ENCODE measurements at places on chromosomes 4 and X.

GRCh38 chr4:78638337-78639172, 87.0 kb downstream of the ANXA3 start:
- no peak for DNase-seq

- DNase-seq: no peak
Observed at GRCh38 chr4:14434916-14435315, 567.4 kb upstream of the CPEB2 start.

GRCh38 chr4:152779513-152780266, at the start of the genes ARFIP1 and TIGD4:
Gene ARFIP1, plus strand, starts transcription at chr4:152779954. Its CDS starts 49,680 bp downstream, at chr4:152829634.
Gene TIGD4, minus strand, starts transcription at chr4:152779730. Its CDS starts 8,726 bp downstream, at chr4:152771004.
- peak; percentile 88 for DNase-seq

- no peak for DNase-seq
Observed at GRCh38 chr4:109094056-109094455, 208.4 kb downstream of the COL25A1 start.

- no peak for DNase-seq
Observed at GRCh38 chrX:129690435-129690834, 35.7 kb upstream of the APLN start.

GRCh38 chr4:4784379-4784778, 75.1 kb upstream of the MSX1 start:
- DNase-seq: no peak

DNA sequence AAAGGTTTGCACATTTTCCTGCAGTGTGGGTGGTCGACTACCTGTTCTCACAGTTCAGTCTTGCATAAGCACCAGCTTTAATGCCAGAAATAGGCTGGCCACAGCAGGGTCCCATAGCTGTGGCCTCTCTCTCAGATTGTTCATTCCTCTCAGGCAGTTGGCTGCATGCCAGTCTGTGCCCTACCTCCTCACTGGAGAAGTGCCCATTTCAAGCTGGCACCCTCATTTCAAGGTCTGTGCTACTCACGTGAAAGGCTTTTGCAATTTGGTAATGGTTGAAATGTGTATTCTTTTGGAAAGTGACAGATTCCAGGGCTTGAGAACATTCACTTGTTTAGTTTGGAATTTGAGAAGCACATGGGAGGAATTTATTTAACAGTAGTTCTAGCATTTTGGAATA, 28.9 kb upstream of the MTMR1 start:
- peak; percentile 28 for DNase-seq

GRCh38 chrX:45850775-45851433, 650.2 kb upstream of the DIPK2B start:
- no peak for DNase-seq

- no peak for DNase-seq
Observed at GRCh38 chr4:5708449-5709206, at the start of gene EVC2. Gene EVC2, minus strand, starts transcription at chr4:5708559. Its CDS starts 46 bp downstream, at chr4:5708513.

GRCh38 chrX:46554942-46555341, 9.7 kb upstream of the ZNF674 start:
- DNase-seq: peak; percentile 19

GRCh38 chrX:136816975-136817374, 36.2 kb upstream of the ARHGEF6 start:
- no peak for DNase-seq

- DNase-seq: no peak
Observed at GRCh38 chrX:110293658-110294057, 24.2 kb downstream of the AMMECR1 start.

DNA sequence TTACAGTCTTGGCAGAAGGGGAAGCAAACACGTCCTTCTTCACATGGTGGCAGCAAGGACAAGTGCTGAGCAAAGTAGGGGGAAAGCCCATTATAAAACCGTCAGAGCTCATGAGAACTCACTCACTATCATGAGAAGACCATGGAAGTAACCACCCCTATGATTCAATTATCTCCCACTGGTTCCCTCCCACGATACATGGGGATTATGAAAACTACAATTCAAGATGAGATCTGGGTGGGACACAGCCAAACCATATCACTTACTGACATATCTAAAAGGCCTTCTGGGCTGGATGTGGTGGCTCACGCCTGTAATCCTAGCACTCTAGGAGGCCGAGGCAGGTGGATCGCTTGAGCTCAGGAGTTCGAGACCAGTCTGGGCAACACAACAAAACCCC, 117.1 kb upstream of the USP9X start:
- DNase-seq: no peak

- DNase-seq: no peak
Observed at GRCh38 chr4:71497078-71497477, 158.3 kb downstream of the SLC4A4 start.

DNA sequence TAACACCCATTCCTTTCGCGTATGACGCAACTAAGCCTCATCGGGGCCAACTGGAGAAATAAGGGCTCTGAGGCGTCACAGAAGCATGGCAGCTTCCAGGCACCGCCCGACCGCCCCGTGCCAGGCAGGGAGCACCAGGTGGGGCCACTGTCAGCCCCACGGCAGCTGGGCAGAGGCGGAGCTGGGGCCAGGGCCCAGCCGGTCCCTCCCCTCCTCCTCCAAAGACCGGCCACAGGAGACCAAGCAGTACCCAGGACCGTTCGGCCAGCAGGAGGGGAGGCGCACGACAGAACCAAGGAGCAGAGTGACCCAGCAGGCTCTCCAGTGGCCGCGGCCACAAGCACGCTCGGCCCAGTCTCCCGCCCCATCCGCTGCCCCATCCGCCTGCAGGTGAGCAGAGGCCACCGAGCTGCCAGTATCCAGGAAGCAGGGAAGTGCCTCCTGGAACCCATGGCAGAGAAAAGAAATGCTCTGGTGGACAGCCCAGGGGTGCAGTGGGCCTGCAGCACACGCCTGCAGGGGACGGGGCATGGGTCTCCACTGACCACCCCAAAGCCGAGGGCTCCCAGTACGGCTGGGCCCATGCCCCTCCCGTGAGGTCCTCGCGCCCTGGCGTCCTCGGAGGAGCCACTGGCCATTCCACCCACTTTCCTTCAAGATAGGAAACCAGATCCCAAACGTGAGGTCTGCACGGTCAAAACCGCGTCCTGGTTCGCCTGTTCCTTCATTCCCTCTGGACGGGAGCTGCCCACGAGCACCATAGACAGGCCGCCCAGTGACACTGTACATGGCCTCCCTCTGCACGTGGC, 9.6 kb downstream of the CTBP1 start:
- no peak for DNase-seq

DNA sequence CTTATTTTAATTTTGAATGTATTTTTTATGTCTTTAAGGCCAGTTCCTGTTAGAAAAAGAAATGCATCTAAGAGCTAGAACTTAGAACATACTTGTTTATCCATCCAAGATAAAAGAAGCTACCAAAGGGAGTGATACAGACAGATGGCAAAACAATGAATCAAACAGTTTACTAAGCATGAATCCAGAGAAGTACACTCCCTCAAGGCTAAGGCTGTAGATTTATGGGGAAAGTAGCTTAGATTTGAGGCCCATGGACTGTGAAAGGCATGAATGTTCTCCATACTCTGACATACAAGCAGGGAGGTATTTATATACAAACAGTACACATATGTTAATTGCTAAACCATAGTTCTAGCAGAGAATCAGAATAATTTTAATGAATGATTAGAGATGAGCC, 255.3 kb upstream of the NRK start:
- DNase-seq: no peak

- DNase-seq: no peak
Observed at GRCh38 chr4:172147687-172148086, 334.5 kb downstream of the GALNTL6 start.

DNA sequence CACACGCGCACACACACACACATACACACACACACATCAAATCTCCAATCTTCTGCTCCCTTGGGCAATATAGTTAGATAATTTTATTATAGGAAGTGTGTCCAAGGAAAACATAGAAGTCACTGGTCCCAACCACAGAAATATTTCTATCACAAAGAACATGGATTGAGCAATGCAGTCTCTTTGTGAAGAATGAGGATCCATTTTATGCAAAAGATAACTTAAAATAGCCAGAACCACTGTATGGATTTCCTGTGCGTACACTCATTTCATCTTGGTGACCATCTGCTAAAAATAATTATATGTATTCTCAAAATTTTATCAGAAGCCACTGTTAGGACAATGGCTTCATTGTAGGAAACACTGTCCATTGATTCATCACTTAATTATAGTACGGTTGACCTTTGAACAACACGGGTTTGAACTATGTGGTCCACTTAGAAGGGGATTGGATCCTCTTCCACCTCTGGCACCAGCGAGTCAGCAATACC, 169.6 kb upstream of the MXRA5 start:
- no peak for DNase-seq

DNA sequence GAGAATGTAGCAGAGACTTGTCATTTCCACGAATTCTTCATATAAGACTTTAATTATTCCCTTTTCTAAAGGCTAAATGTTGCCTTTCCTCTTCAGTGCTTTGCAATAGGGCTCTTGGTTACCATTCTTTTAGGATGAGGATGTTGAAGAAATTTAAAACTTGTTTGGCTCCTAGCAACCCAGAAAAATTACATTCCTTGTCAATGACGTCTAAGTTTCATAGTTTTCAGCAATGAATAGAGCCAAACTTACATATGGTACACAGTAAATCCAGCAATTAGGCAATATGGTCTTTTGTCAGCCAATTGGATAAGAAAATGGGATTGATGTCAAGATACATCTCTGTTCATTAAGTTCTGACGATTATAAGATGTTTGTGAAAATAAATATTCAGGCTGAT, 1639.6 kb upstream of the PCDH10 start:
- DNase-seq: no peak

Data from NCI-H1694 treated with DMSO at 0.1 percent for 48 hours (cell line).